ENCODE measurements at places on chromosomes 12 and 14. TPM values are rescaled to one million over a fixed set of nuclear protein-coding genes. Genes with fewer than 3 reads are reported as not detected.

DNA sequence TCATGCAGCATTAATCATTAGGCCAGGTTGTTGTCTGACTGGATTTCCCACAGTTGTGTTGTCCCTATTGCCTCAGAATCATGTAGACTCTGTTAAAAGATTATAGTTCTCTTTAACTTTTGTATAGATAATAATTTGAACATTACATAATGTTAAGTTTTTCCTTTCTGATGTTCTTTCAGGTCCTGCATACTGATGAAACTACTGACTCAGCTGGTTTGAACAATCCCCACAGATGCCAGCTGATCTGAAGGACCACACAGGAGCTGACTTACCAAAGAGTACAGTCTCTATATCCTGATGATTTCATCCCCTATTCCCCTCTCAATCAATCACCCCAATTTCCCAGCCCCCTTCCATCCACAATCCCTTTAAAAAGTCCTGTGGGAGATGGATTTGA lies 341.2 kb upstream of the MGAT4C start:
- DNase-seq: no peak

DNA sequence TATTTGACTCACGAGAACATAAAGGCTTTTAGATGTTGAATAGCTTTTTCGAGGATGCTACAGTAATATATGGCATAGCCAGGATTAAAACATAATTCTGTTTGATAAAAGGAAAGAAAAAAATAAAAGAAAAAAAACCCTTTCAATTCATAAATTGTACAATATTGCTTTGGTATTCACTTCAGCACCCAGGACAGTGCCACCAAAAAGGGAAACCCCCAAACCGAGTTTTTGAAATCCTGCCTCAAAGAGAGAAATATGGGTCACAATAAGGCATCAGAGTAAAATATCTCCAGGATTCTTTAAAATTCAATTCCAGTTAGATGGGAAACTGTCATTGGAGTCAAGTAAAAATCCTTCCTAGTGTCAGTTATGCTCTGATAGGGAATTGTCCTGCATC lies 551.2 kb upstream of the SEL1L start:
- DNase-seq: no peak

- DNase-seq: no peak
These were observed 9.8 kb upstream of the ARF6 start for GRCh38 chr14:49882826-49883694.

GRCh38 chr14:58873228-58873953 lies 235.6 kb downstream of the DACT1 start:
- DNase-seq: no peak

GRCh38 chr12:12903642-12904609 lies 12.6 kb downstream of the GPRC5A start:
- no peak for DNase-seq

DNA sequence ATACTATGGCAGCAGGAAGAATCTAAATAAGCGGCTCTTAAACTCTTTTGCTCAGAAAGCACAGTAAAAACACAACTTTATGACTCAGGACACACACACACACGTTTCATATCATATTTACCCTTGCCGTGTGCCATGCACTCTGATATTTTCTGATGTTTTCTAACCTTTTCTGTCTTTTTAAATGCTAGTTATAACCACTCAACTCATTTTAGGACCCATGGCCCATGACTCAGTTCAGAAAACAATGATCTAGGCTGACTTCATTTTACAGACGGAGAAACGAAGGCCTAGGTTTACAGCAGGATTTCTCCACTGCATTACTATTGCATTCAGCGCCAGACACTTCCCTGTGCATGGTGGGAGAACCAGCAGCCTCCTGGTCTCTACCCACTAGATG lies 9.1 kb downstream of the VWF start:
- DNase-seq: no peak

SLC4A8 gene
- 8.0 TPM for total RNA-seq

GRCh38 chr12:15118955-15119354 lies 102.3 kb downstream of the RERG start:
- DNase-seq: no peak

GRCh38 chr14:92698393-92698792 lies 50.0 kb downstream of the LGMN start:
- DNase-seq: no peak

RNASE11 gene
- total RNA-seq: not detected

DNA sequence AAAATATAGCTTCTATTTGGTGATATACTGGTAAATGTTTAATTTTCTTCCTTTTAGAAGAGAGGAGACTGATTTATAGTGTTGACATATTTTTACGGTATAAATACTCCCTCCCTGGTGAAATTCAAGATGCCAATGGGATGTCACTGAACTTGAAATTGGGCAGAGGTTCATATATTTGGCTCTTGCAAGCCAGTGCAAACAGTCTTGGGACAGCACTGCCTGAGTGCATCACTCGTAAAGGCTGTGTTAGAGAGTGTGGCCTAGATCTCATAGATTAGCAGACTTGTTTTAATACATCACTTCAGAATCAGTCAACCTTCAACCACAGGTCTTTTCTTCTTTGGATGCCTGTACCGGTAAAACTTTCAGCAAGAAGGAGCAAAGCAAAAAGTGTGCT lies 681.0 kb downstream of the NRXN3 start:
- DNase-seq: no peak

PARPBP gene
- total RNA-seq: 13.9 TPM

GPR65 gene
- total RNA-seq: not detected

MYO1H gene
- not detected for total RNA-seq

DNA sequence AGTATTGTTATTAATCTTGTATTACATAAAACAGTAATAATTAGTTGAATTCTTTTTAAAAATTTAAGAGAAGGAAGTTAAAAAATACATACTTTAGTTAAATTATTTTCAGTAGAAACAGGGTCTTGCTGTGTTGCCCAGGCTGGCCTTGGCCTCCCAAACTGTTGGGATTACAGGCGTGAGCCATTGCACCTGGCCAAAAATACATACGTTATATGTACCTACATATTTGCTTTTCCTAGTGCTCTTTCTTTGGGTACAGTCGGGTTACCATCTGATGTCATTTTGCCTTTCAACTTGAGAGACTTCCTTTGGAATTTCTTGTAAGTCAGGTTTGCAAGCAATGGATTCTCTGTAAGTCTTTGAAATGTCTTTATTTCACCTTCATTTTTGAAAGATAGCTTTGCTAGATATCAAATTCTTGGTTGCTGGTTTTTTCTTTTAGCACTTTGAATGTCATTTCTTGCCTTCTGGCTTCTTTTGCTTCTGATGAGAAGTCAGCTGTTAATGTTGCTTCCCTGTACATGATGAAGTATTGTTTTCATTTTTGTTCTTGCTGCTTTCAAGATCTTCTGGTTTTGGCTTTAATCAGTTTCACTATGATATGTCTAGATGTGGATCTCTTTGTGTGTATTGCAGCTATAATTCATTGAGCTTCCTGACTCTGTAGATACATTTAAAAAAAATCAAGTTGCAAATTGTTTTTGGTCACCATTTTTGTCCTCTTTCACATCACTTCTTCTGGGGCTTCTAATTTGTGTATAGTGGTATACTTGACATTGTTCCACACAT lies 84.4 kb downstream of the SPATS2 start:
- DNase-seq: no peak

- DNase-seq: no peak
These were observed 61.7 kb downstream of the CALM1 start for GRCh38 chr14:90458536-90458935.

RABGGTA gene
- 12.9 TPM for total RNA-seq

- DNase-seq: no peak
These were observed 1815.8 kb upstream of the FLRT2 start for GRCh38 chr14:83714151-83714550.

- DNase-seq: peak; percentile 29
These were observed 1.7 kb upstream of the SPATS2 start for GRCh38 chr12:49365542-49365941.

CLEC4C gene
- total RNA-seq: not detected

DNA sequence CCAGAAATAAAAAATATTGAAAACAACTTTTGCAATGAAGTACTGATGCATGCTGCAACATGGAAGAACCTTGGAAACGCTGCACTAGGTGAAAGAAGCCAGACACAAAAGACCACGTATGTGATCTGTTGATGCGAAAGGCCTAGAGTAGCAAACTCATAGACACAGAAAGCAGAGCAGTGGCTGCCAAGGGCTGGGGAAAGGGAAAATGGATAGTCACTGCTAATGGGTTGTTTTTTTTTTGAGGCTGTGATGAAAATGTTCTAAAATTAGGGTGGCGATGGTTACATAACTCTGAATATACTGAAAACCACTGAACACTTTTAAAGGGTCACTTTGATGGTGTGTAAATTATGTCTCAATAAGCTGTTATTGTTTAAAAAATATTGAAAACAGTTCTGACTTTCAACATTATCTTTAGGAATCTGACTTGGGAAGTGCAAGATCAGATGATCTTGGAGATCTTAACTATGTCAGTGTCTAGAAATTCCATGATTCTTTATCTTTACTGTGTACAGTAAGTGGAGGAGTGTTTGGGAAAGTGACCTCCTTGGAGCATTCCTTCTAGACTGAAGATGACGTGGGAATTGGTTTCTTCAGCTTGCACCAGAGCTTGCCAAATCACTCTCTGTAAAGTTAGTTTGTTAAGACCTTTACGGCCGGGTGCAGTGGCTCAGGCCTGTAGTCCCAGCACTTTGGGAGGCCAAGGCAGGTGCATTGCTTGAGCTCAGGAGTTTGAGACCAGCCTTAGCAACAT lies 12.4 kb downstream of the MLXIP start:
- no peak for DNase-seq

DNA sequence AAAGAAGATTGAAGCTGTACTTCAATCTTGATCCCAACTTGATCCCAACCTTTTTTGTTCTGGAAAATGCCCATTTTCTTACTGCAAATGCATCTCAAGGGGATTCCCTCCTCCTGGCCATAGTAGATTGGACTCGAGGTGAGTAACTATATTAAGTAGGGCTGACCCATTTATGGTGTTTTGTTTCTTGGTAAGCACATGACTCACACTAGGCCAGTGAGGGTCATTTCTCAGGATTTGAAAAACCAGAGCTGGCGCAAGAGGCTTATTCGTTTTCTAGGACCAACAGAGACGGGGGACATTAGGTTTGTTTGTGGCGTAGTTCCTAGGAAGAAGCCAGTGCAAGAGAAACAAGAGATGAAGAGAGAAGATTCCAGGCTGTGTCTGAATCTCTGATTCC lies 51.4 kb downstream of the MRPL42 start:
- no peak for DNase-seq

- DNase-seq: no peak
These were observed 422.1 kb downstream of the RPS29 start for GRCh38 chr14:49164074-49164473.

PAPLN gene
- total RNA-seq: 21.2 TPM

DNA sequence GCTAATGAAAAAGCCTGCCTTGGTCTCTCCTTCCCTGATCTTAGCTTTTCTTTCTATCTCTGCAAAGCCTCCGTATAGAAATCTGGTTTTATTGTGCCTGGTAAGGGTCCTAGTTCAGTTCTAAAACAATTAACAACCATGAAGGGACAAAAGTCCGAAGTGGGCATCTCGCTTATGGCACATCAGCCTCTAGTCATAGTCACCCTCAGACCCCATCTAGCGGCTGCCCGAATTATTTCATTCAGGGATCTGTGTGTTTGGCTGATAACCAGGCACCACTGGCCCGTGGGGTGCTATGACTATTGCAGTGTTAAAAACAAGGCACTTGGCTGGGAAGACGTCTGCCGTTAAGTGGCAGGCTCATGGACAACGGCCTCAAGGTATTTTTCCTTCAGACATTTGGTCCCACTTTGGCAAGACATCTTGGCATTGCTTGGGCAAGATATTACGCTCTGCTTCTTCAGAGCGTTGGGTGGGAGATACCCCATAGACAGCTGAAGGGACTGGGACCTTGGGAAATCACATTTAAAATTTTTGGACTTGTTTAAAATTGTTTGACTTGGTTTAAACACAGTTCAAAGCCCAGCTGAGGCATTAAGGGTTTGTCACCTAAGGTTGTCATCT lies 87.1 kb downstream of the SINHCAF start:
- DNase-seq: peak; percentile 55

DNA sequence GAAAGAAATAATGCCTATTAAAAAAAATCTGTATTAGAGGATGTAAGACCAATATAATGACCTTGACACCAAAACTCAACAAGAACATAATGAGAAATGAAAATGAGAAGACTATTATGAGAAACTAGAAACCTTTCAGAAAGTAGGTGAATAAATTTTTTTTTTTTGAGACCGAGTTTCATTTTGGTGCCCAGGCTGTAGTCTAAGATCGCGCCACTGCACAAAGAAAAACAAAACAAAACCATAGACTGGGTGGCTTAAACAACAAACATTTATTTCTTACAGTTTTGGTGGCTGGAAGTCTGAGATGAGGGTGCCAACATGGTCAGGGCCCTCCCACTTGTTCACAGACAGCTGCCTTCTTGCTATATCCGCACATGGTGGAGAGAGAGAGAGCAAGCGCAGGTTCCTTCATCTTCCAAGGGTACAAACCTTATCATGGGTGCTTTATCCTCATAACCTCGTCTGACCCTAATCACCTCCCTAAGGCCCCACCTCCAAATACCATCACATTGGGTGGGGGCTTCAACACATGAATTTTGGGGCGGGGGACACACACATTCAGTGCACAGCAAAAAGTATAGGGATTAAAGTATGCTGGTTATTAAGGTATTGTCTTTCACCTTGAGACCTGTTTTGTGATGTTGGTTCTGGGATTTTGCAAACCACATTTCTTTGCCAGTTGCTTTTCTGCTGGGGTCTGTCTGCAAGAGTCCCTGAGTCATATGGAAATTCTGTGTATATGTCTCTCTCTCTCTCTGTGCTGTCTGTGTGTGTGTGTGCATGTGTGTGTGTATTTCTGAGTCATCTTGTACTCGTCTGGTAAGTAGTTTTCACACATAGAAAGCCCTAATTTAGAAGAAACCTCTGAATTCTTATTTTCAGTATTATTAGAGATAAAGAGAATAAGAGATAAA lies 26.2 kb downstream of the ZCRB1 start:
- DNase-seq: peak; percentile 55

B4GALNT1 gene
- total RNA-seq: 66.6 TPM

NCAPD2 gene
- total RNA-seq: 97.5 TPM

All from Caki2 (cell line).